PC-3 (cell line): ENCODE measurements at places on chromosomes 2 and 18.

DNA sequence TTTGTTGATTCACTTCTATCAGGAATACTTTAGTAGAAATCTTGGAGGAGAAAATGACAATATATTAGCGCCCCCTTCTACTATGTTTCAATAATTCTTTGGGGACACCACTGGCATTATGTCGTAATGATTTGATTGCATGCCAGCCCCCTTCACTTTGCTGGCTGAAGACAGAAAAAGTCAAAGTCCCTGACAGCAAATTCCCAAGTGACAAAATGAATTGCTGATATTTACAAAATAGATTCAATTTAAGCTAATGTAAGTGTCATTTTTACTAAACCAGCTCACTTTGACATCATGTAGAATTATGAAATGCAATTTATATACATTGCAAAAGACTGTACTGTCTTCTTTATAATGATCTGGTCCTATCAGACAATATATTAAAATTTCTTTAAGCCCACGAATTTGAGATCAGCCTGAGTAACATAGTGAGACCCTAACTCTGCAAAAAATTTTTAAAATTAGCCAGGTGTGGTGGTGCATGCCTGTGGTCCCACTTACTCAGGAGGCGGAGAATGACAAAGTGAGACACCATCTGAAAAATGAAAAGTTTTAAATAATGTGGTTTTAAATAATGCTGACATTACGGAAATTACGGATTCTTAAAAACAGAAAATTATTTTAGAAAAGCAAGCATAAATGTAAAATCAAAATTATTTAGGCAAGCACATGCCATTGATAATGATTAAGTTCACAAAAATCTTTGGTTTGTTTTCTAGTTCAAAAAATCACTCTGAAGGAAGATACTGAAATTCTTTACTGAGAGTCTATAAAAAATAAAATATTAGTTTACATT lies 520.1 kb upstream of the PKDCC start:
- H3K36me3 ChIP-seq: no peaks in the 10 kb centered on the region
- no peaks in the 10 kb centered on the region for H3K27me3 ChIP-seq
- H3K4me3 ChIP-seq: no peak overlapping the region
- no peak overlapping the region for H3K27ac ChIP-seq
- no peak for DNase-seq
- H3K4me1 ChIP-seq: no peaks in the 10 kb centered on the region

DNA sequence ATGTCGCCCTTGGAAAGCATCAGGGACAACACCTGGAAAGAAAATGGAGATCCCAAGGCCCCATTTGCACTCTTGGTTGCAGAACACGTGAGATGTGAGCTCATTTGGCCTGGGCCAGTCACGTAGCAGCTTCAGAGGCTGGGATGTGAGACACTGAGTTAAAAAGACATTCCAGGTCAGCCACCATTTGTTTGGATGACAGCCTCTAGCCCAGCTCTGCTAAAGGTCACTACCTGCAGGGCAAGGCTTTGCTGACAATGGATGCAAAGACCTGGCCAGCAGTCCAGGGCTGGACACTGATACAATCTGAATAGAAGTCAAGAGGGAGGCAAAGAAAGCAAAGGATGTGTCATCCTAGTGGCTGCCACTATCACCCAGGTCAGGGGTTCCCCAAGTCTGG lies 83.9 kb upstream of the LRPPRC start:
- no peak overlapping the region for H3K4me3 ChIP-seq
- no peak overlapping the region for H3K27ac ChIP-seq
- no peaks in the 10 kb centered on the region for H3K36me3 ChIP-seq
- no peak for DNase-seq

GRCh38 chr2:67339234-67339885 lies 57.8 kb upstream of the ETAA1 start:
- H3K4me3 ChIP-seq: no peak overlapping the region
- no peak for DNase-seq
- H3K27me3 ChIP-seq: no peaks in the 10 kb centered on the region
- H3K36me3 ChIP-seq: no peaks in the 10 kb centered on the region
- H3K4me1 ChIP-seq: no peaks in the 10 kb centered on the region
- H3K27ac ChIP-seq: no peak overlapping the region

DNA sequence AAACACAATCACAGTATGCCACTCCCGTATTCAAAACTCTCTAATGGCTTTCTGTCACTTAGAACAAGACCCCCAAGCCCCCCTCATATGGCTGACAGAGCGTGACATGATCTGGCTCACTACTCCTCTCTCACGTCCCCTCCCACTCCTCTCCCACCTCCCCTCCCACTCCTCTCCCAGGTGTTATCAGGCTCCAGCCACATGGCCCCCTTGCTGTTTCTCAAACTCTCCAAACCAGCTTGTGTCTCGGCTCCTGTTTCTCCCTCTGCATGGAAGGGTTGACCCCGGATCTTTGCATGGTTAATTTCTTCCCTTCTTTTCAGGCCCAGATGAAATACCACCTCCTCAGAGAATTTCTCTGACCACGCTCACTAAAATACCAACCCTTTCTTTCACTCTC lies 180.8 kb downstream of the SLC8A1 start:
- H3K27me3 ChIP-seq: no peaks in the 10 kb centered on the region
- no peaks in the 10 kb centered on the region for H3K4me1 ChIP-seq
- no peak overlapping the region for H3K4me3 ChIP-seq
- DNase-seq: no peak
- no peak overlapping the region for H3K27ac ChIP-seq

GRCh38 chr2:198717451-198717850 lies 740.3 kb downstream of the SATB2 start:
- no peak for DNase-seq
- H3K36me3 ChIP-seq: no peaks in the 10 kb centered on the region
- H3K27ac ChIP-seq: no peak overlapping the region
- H3K27me3 ChIP-seq: no peaks in the 10 kb centered on the region
- no peak overlapping the region for H3K4me3 ChIP-seq
- H3K4me1 ChIP-seq: no peaks in the 10 kb centered on the region

GRCh38 chr2:79393806-79394484 lies 118.9 kb upstream of the CTNNA2 start:
- no peak overlapping the region for H3K27ac ChIP-seq
- H3K4me1 ChIP-seq: no peaks in the 10 kb centered on the region
- H3K36me3 ChIP-seq: no peaks in the 10 kb centered on the region
